GM23248 (cell line): ENCODE measurements at places on chromosomes 1 and 21.

GRCh38 chr1:85599681-85600080, 19.1 kb downstream of the CCN1 start:
- DNase-seq: no peak

GRCh38 chr1:76959556-76959955, 92.3 kb downstream of the ST6GALNAC5 start:
- peak; percentile 53 for DNase-seq

DNA sequence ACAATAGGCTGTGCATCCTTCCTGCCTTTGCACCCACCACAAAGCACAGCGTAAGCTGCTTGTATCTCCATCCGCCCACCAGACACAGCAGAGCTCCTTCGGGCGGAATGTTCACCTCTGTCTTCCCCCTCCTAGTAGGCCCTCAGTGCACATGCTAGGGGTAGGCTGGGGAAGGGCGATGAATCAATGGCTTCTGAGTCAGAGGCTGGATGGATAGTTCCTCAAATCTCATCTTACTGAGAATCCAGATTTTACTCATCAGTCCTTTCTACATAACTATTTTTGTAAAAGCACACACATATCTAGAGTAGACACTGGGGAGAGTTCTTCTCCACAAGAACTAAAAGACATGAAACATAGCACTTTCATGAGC, 73.8 kb downstream of the BCAR3 start:
- peak; percentile 76 for DNase-seq

DNA sequence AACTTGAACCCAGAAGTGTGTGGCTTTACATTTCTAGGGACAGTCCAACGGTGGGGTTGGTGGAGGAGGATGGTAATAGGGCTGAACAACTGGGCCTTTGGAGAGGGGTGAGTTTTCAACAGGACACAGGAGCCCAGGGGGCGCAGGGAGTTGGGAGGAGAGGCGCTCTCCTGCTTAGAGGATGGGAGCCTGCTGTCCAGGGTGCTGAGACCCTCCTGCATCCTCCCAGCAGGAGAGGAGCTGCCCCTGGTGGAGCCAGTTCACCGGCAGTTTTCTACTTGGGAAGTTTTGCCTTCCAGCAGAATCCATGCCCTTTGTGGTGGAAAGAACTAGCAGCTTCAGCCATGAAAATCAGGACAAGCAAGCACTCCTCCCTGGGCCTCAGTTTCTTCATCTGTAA, 8.6 kb downstream of the KCNC4 start:
- DNase-seq: peak; percentile 42

DNA sequence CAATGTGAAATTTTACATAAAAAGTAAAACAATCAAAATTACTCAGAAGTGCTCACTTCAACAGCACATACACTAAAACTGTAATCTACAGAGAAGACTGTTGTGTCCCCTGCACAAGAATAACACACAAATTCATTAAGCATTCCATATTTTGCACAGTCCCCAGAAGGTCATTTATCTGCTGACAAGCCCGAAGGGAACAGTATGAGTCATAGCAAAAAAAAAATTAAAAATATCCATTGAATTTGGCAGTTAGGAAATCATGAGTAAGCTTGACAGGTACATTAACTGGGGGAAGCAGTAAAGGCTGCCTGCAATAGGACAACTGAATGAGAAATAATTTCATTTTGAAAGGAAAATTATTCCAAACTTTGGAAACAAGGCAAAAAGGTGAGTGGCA, 3.3 kb upstream of the CACYBP start:
- peak; percentile 54 for DNase-seq

GRCh38 chr1:77313491-77313890, 31.7 kb downstream of the AK5 start:
- DNase-seq: peak; percentile 5

GRCh38 chr1:101167891-101168290, 68.9 kb upstream of the S1PR1 start:
- DNase-seq: no peak

- DNase-seq: no peak
These were observed 7.3 kb upstream of the APCS start for GRCh38 chr1:159580340-159580739.

- DNase-seq: peak; percentile 96
These were observed 58.9 kb upstream of the LAPTM5 start for GRCh38 chr1:30816211-30817076.

GRCh38 chr1:111407301-111407700, 20.2 kb downstream of the OVGP1 start:
- no peak for DNase-seq

GRCh38 chr1:17574516-17574915, 35.0 kb downstream of the ARHGEF10L start:
- no peak for DNase-seq

DNA sequence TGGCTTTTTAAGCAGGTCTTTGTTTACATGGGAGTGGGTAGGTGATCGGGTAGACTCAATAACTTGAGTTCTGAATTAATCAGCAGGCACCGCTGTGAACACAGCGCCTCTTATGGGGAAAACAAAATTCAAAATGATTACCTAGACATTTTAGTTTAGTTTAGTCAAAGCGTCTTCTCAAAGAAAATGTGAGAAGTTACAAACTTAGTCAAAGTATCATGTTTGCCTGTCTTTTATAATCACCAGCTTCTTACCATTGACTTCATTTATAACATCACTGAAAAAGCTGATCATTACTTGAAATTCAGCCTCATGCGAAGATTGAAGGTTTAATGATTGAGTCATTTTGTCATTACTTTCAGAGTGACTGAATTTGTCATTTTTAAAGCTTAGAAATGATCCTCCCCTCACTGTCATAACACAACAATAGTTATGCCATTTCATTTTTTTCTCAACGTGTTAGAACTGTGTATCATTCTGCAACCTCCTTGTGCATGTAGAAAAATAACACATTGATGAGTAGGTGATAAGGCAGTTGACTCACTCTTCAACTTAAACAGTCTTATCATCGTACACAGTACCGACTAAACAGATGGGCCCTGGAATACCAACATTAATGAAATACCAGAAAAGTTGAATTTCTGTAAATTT, 188.5 kb downstream of the NFIA start:
- DNase-seq: no peak

DNA sequence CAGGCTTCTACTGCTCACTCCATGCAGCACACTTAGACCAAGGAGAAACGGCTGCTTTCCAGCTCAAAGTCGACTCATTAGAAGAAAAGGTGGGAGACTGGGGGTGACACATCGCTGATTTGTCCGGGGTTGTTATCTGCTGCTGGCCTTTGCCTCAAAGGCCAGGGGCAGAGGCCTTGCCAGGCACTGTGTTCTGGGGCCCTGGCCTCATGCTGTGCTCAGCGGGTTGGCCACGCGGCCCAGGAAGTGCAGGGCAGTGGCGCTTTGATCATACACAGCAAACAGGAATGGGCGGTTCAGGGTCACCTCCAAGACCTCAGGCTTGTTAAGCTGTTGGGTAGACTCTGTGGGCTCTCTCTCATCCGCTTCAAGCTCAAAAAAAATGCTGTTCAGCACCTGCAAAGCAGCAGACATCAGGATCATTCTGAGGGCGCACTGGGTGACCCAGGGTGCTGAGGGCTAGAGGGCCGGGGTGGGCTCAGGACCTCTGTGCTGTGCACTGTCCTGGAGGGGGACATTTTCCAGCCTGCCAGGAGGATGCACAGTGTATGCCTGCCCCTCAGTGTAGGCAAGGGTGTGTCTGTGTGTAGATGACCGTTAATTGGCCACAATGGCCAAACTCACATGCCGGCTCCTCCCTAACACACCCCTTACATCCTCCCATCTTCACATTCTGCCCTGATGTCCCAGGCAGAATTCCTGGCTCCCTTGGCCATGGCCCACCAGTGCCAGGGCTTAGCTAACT, 10.8 kb downstream of the AGT start:
- DNase-seq: no peak

DNA sequence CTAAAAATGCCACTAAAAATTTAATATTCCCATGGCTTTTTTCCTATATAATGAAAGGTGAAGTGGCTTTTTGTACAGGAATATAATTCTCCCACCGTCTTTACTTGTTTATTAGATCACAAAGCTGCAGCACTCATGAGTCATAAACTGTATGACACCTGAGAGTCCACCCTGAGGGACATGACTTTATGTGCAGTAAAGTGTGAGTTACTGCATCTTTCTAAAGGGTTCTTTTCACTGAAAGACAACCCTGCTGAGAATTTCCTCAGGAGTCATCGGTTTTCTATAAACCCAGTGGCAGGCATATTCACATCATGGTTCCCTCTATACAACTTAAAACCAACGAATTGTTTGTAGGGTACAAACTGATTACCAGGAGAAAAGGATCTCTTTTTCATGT, 77.4 kb downstream of the APP start:
- peak; percentile 74 for DNase-seq

GRCh38 chr1:150094734-150095265, 27.2 kb downstream of the VPS45 start:
- no peak for DNase-seq

- no peak for DNase-seq
These were observed 46.1 kb upstream of the KAZN start for GRCh38 chr1:14552246-14552965.

GRCh38 chr21:45719177-45719802, 75.8 kb downstream of the PCBP3 start:
- no peak for DNase-seq

- DNase-seq: no peak
These were observed 184.4 kb downstream of the GRIK3 start for GRCh38 chr1:36849956-36850355.

GRCh38 chr1:2788506-2789163, 12.9 kb downstream of the TTC34 start:
- DNase-seq: no peak

DNA sequence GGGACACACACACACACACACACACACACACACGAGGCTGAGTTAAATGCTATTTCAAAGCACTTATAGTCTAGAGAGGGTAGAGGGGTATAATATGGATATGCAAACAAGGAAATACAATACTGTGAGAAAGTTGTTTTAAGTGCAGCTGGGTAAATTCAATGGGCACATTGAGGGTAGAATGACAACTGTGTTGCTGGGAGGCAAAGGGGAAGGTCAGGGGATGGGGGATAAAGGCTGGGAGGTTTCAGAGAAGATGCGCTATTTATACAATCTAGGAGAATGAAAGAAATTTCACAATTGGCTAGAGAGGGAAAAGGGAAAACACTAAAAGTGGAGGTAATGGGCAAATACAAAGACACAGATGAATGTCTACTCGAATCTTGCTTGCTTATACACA, 19.4 kb downstream of the EXTL2 start:
- DNase-seq: no peak
